ENCODE measurements at places on chromosomes 5 and 9. TPM values are rescaled to one million over a fixed set of nuclear protein-coding genes. Genes with fewer than 3 reads are reported as not detected.

FBP1 gene
- not detected for total RNA-seq

LHX3 gene
- total RNA-seq, result 0.09 TPM

ZMAT2 gene
- total RNA-seq, result 82.3 TPM

PLEKHG4B gene
- total RNA-seq, result 0.56 TPM

TMEM215 gene
- total RNA-seq, result not detected

CTSV gene
- total RNA-seq, result 12.4 TPM

SMAD5 gene
- 26.2 TPM for total RNA-seq

DBH gene
- not detected for total RNA-seq

NRARP gene
- 3.5 TPM for total RNA-seq

ADRB2 gene
- 0.61 TPM for total RNA-seq

PRELID1 gene
- total RNA-seq, result 286 TPM

MPDZ gene
- 12.0 TPM for total RNA-seq

IFNA2 gene
- total RNA-seq, result not detected

All from A549 treated with DMSO at 1 μM for 4 hours (cell line).